ENCODE measurements at places on chromosomes 11 and 22.
A peak's percentile ranks its signal among the peaks of the same experiment; 100 is the strongest.

- DNase-seq = no peak
Measured at GRCh38 chr22:32518848-32519247, 44.2 kb downstream of the FBXO7 start.

- no peak for DNase-seq
Measured at GRCh38 chr11:79430280-79430679, 10.6 kb downstream of the TENM4 start.

- no peak for DNase-seq
Measured at GRCh38 chr11:64351136-64351631, 7.8 kb upstream of the RPS6KA4 start.

DNA sequence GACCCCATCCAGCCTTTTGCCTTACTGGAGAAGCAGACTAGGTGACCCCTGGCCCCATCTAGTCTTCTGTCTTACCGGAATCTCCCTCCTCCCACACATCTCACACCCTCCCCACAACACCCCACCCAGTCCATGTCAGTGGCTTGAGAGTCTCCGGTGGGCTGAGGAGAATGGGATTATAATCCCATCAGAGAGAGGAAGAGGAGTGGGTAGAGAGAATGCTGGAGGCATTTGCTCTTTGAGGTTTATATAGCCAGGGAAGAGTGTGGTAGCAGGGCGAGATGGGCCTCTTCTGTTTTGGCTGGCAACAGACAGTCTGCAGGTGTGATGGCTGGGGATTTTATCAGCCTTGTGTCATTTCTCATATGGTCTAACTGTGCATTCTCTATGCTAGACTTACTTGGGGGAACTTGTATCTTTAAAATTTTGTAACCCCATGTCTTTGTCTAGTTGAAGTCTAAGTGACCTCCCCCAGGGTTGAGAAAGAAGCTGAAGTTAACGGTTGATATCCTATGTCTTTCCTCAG lies 50.3 kb downstream of the GRAMD1B start:
- DNase-seq = no peak

- DNase-seq = no peak
Measured at GRCh38 chr11:119684361-119685110, 44.5 kb downstream of the NECTIN1 start.

DNA sequence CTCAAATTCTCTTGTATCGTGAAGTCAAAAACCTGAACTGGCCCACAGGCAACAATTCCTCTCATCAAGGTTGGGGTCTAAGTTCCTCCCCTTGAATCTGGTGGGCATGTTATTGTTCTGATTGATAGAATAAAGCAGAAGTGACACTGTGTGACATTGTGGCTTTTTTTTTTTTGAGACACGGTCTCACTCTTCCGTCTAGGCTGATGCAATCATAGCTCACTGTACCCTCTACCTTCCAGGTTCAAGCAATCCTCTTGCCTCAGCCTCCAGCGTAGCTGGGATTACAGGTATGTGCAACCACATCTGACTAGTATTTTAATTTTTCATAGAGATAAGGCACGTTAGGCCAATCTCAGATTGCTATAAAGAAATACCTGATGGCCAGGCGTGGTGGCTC lies 8.9 kb upstream of the PELI3 start:
- DNase-seq = no peak

- DNase-seq = no peak
Measured at GRCh38 chr11:128066399-128066798, 521.0 kb downstream of the ETS1 start.

GRCh38 chr11:117546431-117547194 lies 219.0 kb downstream of the CEP164 start:
- no peak for DNase-seq

GRCh38 chr11:29310725-29311342 lies 706.0 kb downstream of the KCNA4 start:
- DNase-seq = no peak

DNA sequence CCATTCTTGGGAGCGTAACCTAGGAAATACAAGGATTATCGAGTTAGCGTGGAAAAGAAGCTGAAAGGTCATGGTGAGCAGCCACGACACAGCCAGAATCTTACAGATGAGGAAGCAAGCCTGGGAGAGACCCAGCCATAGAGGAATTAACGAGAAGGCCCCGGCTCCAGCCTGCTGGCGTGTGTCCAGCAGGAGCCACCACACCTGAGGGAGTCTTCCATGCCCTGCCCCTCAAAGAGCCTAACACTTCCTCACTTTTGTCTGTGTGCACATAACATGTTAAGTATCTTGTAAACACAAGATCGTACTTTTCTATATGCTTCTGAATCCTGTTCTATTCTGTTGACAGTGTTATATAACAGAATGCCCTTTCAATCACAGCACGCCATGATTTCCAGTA lies 18.1 kb downstream of the CECR2 start:
- no peak for DNase-seq

- DNase-seq = no peak
Measured at GRCh38 chr11:76935042-76935441, 74.3 kb downstream of the ACER3 start.

GRCh38 chr11:122398851-122399250 lies 256.7 kb upstream of the UBASH3B start:
- no peak for DNase-seq

GRCh38 chr11:113994077-113994954 lies 19.4 kb downstream of the HTR3A start:
- peak; percentile 6 for DNase-seq

- no peak for DNase-seq
Measured at GRCh38 chr11:69232821-69233743, 60.9 kb upstream of the MYEOV start.

GRCh38 chr11:96215110-96215782 lies 127.7 kb downstream of the MAML2 start:
- no peak for DNase-seq

- DNase-seq = no peak
Measured at GRCh38 chr11:90235526-90235925, 12.7 kb upstream of the CHORDC1 start.

DNA sequence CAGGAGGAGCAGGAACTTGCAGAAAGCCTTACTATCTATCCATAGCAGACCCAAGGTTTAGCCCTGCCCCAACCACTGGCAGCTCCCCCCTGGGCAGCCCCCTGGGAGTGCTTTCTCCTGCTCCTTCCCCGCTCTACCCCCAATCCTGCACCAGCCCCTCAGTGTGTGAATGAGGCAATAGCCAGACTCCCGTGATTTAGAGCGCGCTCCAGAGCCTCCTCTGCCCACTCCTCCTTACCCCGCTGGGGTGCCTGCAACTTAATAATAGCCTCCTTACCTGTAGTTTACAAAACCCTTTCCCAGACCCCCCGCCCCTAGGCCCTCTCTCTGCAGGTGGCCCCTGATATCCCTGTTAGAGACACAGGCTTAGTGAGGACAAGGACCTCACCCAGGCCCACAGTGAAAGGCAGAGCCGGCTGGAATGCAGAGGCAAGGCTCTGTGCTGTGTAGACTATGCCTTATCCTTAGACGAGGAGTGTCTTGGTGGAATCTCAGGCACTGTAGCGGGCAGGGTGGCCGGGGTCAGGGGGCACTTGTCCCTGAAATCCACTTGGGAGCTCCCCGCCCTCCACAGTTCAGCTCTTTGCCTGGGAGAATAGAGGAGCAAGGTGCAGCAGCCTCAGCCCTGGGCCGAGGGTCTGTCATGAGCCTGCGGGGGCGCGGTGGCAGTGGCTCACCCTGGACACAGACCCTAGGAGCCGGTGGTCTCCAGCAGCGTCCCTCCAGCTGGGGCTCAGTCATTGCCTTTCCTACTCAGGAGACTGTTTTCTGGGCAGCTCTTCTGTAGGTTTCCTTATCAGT lies 4.3 kb upstream of the CARNS1 start:
- no peak for DNase-seq

Measured in NCI-H2029 treated with DMSO at 0.1 percent for 48 hours (cell line).